Central memory CD8-positive, alpha-beta T cell (primary cell): ENCODE measurements at places on chromosomes 6 and 20.

- DNase-seq = no peak
These were observed 41.1 kb upstream of the FANCE start for GRCh38 chr6:35411066-35411465.

GRCh38 chr6:37051138-37052026 is 45.9 kb downstream of the FGD2 start:
- peak; percentile 85 for DNase-seq

GRCh38 chr6:84770521-84770920 is 6.1 kb upstream of the TBX18 start:
- DNase-seq = no peak

DNA sequence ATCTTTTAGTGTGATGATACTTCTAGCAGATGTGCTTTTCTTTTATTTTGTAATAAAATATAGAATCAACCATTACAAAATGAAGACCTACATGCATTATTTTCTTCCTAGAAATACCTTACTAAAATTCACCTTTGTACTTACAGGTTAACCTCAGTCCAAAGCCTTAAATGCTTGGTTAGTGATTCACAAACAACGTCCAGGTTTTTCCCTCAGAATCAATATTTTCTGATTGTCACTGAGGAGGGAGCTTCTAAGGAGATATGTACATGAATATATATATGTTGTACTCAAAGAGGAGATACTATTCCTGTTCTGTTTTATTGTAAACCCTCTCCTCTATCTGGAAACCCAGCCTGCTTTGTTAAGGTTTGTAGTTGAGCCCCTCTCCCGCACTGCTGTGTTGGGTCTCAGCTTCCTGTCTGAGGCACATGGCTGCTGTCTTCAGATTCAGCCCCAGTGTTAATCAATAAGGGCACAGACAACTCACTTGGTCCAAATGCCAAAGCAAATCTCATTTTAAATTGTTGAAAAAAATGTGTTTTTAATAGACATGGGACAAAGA is 33.9 kb upstream of the HS3ST5 start:
- no peak for DNase-seq

- no peak for DNase-seq
These were observed 14.8 kb upstream of the HLA-DRB1 start for GRCh38 chr6:32604434-32604877.

DNA sequence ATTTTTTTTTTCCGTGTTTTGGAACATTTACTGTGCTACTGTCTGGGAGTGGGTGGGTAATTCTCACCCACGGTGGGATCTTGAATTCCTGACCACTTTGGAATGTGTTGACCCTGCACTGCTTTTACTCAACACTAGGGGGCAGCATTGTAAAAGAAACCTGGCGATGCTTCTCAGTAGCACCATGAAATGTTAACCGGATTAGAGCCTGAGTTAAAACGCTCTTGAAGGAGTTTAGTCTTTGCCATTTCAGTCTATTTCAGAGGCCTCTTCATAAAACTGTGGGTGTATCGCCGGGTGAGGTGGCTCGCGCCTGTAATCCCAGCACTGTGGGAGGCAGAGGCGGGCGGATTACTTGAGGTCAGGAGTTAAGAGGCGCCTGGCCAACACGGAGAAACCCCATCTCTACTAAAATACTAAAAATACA is 114.4 kb upstream of the PRND start:
- peak; percentile 48 for DNase-seq

DNA sequence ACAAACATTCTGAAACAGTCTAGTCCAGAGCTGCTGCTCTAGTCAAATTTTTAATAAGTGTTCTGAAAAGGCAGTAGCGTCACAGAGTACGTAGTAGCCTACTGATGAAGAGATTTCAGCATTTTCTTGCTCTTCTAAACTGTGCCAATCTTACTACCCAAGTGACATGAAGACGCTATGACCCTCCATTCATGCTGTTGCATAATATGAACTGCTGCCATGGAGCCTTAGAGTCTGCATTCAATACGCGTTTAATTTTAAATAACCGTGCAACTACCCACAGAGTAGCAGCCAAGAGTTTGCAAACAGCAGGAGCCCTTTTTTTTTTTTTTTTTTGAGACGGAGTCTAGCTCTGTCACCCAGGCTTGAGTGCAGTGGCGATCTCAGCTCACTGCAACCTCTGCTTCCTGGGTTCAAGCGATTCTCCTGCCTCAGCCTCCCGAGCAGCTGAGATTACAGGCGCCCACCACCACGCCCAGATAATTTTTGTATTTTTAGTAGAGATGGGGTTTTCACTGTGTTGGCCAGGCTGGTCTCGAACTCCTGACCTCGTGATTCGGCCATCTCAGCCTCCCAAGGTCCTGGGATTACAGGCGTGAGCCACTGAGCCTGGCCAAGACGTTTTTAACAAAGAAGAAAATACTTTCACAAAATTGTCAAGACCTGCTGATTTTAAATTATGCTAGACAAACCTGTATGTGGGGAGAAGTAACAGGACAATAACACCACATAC is 44.3 kb downstream of the EZR start:
- no peak for DNase-seq

DNA sequence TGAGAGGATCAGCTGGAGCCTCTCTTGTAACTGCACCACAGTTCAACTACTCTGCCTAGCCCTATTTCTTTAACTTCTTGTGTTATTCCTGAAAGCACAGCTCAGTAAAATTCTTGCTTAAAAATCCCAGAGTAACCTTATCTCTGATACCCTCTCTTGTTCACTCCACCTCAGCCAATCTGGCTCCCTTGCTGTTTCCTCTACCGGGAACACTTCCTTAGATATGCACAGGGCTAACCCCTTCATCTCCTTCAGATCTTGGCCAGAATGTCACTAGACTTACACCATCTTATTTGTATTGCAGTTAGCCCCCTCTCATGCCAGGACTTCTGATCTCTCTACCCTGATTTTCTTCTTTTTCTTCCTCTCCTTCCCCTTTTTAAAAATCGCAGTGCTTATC is 2.6 kb upstream of the ZKSCAN3 start:
- no peak for DNase-seq

- no peak for DNase-seq
These were observed 37.6 kb downstream of the ZMYND8 start for GRCh38 chr20:47318586-47319516.

- no peak for DNase-seq
These were observed 267.0 kb downstream of the TAF4 start for GRCh38 chr20:61798632-61799031.

- DNase-seq = no peak
These were observed 20.4 kb downstream of the ZNF337 start for GRCh38 chr20:25676164-25676809.

DNA sequence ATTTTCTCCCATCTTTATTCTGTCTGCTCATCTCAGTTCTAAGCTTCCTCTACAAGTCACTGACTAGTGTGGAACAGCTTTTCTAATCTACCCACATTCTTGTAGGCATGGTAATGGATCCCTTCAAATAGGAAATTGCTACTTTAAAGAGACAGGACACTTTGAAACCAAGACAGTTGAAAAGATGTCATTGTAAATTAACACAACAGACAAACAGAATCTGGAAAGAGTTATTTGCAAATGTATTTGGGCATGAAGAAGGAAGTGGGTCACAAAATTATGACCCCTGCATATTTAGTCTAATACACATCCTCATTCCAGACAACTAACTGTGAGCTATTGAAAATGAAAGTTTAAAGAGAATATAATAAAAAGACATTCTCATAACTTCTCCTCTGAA is 298.2 kb upstream of the MARCKS start:
- no peak for DNase-seq
